CD4-positive, alpha-beta T cell treated with Interleukin-15 for 4 hours (primary cell): ENCODE measurements at places on chromosomes 16 and 17.
A peak's percentile ranks its signal among the peaks of the same experiment; 100 is the strongest.

DNA sequence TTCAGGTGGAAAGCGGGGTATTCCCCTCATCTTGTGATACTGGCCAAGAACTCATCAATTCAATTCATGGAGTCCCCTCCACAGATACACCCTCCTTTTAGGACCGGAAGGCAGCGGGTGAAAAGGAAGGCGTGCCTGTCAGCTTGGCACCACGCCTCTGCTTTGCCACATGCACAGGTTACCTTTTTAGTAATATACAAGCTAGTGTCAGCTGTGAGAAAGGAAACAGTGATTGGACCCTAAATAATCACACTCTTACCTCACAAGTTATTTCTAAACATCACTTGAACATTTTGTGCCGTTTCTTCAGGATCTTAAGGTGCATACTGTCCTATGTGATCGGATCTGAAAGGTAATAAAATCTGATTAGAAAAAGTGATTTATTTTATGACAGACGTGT, 15.7 kb downstream of the ZDHHC7 start:
- DNase-seq = peak; percentile 36

GRCh38 chr17:36514856-36515255, 19.8 kb downstream of the MYO19 start:
- DNase-seq = no peak

DNA sequence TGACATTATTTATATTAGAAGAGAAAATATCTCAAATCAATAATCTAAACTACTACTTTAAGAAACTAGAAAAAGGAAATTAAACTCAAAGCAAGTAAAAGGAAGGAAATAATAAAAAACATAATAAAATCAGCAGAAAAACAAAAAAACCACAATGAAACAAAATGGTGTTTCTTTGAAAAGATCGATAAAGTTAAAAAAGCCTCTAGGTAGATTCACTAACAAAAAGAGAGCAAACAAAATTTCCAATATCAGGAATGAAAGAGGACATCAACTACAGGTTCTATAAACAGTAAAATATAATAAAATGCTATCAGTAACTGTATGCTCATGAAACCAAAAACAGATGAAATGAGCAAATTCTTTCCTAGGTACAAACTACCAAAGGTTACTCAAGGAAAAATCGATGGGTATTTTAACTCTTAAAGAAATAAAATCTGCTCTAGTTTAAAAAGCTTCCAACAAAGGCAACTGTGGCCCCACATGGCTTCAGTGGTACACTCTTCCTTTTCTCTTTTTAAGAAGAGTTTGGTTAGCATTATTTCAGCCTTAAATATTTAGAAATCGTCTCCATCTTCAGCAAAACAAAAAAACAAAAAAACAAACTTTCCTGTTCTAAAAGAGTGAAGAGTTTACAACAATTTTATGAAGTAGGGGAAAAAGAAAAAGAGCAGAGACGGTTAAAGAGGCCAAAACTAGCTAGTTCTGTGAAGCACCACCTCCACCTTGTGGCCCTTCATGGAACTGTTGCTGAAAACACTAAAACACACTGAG, 102.2 kb downstream of the TRIM37 start:
- DNase-seq = peak; percentile 75

- no peak for DNase-seq
Measured at GRCh38 chr16:76389126-76389525, 111.9 kb downstream of the CNTNAP4 start.

- no peak for DNase-seq
Measured at GRCh38 chr16:64907844-64908243, 214.0 kb downstream of the CDH11 start.

GRCh38 chr17:5331506-5331905, 49.4 kb downstream of the RABEP1 start:
- no peak for DNase-seq

- no peak for DNase-seq
Measured at GRCh38 chr16:19008245-19009169, 24.8 kb downstream of the TMC7 start.

DNA sequence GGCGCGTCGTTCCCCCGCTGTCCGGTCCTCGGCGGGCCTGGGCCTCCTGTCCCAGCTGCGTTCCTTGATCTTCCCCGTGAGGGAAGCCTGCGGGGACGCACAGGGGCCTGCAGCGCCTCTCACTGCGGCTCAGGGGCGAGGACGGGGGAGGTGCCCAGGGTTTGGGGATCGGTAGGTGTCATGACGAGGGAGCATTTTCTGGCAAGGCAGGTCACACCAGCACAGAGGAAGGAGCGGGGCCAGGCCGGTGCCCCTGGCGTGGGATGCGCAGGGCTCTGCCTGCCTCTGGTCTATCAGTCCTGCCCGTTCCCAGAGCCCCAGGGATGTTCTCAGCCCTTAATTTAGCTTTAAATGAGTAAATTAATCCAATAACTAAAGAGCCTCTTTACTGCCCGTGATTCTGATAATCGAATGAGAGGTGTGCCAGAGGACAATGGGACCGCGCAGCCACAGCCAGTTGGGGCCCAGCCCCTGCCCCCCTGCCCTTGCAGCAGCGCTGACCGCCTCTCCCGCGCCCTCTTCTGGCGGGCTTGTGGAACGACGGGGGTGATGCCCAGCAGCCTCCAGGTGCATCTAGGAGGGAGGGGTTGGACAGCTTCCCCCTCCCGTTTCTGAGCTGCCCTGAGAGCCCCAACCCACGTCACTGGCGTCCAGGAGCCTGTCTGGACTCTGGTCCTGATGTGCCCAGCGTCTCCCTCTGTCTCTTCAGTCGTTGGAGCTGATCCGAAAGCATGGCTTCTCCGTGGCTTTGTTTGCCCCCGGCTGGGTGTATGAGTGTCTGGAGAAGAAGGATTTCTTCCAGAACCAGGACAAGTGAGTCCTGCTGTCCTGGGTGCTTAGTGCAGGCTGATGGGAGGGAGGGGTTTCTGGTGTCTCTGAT, 7.9 kb downstream of the ENGASE start:
- DNase-seq = peak; percentile 48

DNA sequence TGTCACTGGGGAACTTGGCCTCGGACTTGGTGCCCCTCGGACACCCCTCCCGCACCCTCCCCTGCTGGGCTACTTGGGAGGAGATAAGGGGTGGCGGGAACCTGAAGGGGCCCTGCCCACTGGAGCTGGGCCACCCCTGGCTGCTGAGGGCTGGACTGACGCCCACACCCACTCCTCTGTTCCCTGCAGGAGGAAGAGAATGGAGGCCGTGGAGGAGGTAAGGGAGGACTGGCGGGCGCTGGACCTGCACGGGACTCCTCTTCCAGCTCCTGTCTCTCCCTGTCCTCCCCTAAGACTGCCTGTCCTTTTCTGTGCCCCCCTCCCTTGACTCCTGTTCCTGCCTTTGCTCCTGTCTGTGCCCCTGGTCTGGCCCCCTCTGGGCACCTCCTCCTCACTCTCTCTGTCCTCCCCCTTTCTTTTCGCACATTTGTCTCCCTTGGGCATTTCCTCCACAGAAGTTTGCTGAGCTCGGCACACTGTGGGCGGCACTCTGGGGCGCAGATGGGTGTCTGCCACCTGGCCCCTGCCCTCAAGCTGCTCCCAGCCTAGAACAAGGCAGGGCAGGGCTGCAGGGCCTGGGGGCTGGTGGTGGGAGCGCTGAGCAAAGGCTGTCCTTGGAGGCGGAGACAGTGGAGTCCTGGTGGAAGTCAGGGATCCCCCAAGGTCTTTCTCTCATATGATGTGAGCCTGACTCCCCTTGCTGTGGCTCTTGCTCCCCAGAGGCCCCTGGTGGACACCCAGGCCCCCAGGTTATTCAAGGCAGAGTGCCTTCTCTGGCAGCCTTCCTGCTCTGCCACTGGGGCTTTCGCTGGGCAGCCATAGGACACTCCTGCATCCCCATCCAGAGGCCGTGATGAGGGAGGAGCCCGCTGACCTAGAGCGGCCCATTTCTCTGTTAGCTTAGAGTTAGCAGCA, 32.7 kb downstream of the ARHGAP23 start:
- no peak for DNase-seq

DNA sequence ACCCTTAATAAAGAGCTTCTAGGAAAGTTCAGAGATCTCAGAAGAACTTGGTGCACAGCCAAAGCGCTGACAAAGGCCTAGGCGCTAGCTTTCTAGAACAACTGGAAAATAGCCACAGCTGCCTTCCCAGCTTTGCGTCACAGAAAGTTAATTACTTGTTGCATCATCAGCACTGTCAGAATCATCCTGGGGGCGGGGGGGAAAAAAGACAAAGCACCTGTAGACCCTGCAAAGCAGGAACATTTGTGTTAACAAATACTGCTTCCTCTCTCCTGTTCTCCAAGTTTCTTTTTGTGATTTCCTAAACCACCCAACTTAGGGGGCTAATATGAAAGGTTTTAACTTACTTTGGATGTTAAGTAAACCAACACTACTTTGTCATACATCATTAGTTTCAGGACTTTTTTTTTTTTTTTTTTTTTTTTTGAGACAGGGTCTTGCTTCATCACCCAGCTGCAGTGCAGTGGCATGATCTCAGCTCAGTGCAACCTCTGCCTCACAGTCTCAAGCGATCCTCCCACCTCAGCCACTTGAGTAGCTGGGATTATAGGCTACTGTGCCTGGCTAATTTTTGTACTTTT, 4.8 kb upstream of the AARSD1 start:
- no peak for DNase-seq

GRCh38 chr17:60896996-60897395, 219.3 kb downstream of the BCAS3 start:
- DNase-seq = no peak

DNA sequence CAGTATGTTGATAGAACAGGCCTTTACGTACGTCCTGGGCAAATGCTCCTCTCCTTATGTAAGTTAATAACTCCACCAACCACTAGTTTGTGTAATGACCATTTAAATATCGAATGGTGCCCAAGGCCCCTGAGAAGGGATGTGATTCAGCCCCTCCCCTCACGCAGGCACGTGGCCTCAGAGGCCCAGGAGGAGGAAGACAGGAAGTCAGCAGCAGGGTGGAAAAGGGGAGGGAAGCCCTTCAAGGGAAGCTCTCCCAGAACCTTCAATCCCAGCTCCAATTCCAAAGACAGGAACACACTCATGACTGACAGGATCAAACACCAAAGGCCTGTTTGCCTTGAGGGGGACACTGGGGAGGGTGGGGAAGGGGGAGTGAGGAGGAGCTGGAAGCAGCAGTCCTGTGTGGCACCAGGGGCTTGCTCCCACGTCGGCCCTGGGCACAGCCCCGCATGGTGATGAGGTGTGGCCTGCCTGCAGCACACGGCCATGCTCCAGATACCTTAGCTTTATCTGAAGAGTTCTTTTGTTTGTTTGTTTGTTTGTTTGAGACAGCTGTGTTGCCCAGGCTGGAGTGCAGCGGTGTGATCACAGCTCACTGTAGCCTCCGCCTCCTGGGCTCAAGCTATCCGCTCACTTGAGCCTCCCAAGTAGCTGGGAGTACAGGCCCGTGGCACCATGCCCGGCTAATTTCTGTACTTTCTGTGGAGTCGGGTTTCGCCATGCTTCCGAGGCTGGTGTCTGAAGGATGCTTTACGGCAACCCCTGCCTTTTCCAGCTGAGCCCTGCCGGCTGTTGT, 105.0 kb downstream of the ZNF778 start:
- DNase-seq = no peak

GRCh38 chr16:70701596-70701995, 15.7 kb upstream of the MTSS2 start:
- no peak for DNase-seq

DNA sequence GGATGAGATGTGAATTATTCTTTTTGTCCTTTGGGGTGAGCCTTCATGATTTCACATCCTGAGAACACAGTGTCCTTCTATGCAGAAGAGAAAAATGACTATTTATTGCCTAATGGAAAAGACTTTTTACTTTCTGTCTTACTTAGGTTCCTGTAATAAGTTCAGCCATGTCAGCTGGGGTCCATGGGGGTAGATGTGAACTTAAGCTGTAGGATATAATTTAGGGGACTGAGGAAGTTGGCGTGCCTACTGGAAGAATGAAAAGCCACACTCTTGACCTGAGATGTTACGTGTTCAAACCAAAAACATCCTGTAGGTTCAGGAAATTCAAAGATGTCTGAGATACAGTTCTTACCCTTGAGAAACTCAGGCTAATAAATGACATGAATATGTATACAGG, 660.5 kb downstream of the TOX3 start:
- no peak for DNase-seq

GRCh38 chr17:64244165-64244564, 18.9 kb downstream of the TEX2 start:
- DNase-seq = no peak

GRCh38 chr16:16917191-16917785, 538.3 kb downstream of the NPIPA7 start:
- no peak for DNase-seq

GRCh38 chr17:71740866-71741265, 380.0 kb upstream of the SOX9 start:
- DNase-seq = no peak

GRCh38 chr17:79930877-79931816, 91.9 kb upstream of the CBX4 start:
- no peak for DNase-seq

GRCh38 chr16:2954656-2955381, 9.3 kb upstream of the KREMEN2 start:
- no peak for DNase-seq

DNA sequence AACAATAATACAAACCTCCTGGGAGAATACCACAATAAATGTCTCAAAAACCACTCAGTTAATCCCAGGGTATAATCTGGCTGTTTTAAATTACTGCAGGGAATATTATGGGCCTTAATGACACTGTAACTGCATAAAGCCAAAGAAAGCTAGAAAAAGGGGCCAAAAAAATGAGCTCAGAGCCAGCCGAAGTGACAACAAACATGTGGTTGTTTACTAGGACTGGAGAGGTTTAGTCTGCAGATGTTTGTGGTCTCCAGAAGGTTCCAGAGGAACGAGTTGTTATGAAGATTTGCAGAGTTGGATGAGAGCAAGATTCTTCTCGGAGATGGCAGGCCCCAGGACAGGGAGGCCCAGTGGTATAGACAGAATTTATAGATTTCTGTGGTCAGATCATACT, 97.1 kb upstream of the AKTIP start:
- no peak for DNase-seq

DNA sequence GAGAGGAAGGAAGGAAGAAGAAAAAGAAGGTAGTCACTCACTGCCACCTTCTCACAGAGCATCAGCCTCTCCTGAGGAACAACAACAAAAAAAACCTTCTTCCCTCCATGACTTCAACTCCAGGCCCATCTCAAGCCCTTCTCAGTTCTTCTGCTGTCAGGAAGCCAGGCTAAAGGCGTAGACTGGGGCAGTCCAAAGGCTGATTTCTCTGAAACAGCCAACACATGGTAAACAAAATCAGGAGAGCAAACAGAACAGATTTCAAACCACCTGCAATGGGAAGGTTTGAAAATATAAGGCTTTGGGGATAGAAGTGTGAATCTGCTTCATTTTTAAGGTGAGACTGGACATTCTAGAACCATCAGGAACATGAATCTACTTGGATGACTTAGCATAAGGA, 157.3 kb upstream of the DNAH9 start:
- no peak for DNase-seq

- DNase-seq = peak; percentile 60
Measured at GRCh38 chr16:79278506-79278905, 322.0 kb downstream of the MAF start.
